Hepatocyte (in vitro differentiated cells): ENCODE measurements at places on chromosomes 5 and 9. TPM values are rescaled to one million over a fixed set of nuclear protein-coding genes. Genes with fewer than 3 reads are reported as not detected.
A peak's percentile ranks its signal among the peaks of the same experiment; 100 is the strongest.

- H3K4me3 ChIP-seq = no peak overlapping the region
- peaks cover 3% of the 10 kb centered on the region for H3K27me3 ChIP-seq
- DNase-seq = no peak
- no peak overlapping the region for H3K27ac ChIP-seq
- no peaks in the 10 kb centered on the region for H3K4me1 ChIP-seq
- H3K36me3 ChIP-seq = no peaks in the 10 kb centered on the region
Measured at GRCh38 chr5:88502179-88503040, 233.8 kb upstream of the TMEM161B start.

DNA sequence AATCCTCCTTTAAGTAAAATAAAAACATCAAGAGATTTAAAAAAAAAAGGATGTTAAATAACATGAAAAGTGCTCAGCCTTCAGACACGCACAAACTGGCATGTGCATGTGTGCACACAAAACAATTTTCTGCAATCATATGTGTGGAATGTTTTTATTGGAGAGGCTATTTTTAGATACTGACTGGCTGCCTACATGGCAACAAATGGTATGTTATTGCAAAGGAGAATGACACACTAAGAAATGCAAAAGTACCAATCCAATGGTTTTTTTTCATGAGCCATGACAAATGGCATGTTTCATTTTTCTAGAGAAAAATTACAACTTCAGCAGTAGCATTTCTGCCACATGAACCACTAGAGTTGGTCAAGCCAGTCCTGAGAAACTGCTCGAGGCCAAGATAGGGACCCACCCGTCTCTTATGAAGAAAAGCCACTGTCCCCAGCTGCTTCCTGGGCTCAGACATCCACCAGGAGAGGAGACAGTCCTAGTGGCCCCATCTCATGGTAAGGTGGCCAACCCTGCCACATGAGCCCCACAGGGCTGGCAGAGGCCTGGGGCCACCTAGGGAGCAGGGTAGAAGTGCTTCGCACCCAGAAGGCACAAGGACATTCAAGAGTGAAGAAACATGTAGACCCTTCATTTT, 116.4 kb downstream of the MYO10 start:
- peaks cover 11% of the 10 kb centered on the region for H3K4me1 ChIP-seq
- peak overlapping the region; percentile 72 for H3K27ac ChIP-seq
- H3K27me3 ChIP-seq = no peaks in the 10 kb centered on the region
- H3K36me3 ChIP-seq = no peaks in the 10 kb centered on the region
- DNase-seq = no peak

- no peak for DNase-seq
- H3K4me3 ChIP-seq = no peak overlapping the region
- no peaks in the 10 kb centered on the region for H3K27me3 ChIP-seq
- H3K27ac ChIP-seq = no peak overlapping the region
- H3K36me3 ChIP-seq = no peaks in the 10 kb centered on the region
Measured at GRCh38 chr5:57906671-57907070, 424.1 kb upstream of the ACTBL2 start.

DNA sequence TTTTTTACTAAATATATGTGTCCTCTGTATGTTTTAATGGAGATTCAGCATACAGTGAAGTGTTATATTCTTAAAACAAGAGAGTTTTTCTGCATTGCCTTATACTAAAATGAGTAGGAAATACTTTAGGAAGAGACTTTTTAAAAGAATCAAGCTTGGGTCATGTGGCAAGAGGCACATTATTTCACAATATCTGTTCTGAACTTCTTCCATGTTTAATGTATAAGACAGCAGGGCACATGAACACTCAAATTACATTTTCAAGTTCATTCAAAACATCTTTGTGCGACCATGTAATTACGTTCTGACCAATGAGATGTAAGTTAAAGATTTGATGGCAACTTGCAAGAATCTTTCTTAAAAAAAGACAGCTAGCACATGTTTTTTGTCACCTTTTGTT, 1055.9 kb downstream of the NR2F1-AS1 start:
- no peak for DNase-seq
- no peaks in the 10 kb centered on the region for H3K4me1 ChIP-seq
- no peaks in the 10 kb centered on the region for H3K36me3 ChIP-seq
- no peaks in the 10 kb centered on the region for H3K27me3 ChIP-seq

DNA sequence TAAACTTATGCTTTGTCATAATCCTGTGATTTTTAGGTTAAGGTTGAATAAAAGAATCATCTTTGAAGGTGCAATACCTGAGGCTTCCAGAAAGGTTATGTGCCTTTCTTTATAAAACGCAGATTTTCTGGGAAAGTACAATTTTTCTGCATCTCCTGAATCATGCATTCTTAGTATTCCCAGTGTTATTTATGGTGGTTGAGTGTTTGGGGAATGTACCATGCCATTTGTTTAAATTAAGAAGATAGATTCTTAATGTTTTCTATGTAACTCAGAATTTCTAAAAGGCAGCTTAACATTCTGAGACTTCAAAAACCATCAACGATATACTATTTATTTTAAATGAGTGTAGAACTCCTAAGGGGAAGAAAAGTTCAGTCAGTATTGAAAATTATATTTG, 108.1 kb upstream of the FBN2 start:
- no peak for DNase-seq
- H3K36me3 ChIP-seq = no peaks in the 10 kb centered on the region
- H3K4me3 ChIP-seq = no peak overlapping the region

DNA sequence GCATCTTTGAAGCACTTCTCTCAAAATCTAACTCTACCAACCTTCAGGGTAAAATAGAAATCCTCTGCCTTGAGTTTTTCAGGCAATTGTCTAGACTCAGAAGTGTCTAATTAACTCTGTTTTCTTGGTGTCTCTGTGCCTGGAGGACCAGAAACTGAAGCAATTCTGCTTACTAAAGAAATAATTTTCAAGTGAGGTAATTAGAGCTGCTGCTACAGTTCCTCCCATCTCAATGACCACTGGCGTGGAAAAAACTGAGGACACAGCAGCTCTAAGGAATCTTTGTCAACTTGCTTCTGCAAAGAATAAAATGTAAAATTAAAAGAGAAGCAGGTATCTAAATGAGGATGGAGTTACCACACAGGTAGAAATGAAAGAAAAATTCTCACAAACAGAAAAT, 785.0 kb downstream of the PRELID2 start:
- no peaks in the 10 kb centered on the region for H3K4me1 ChIP-seq
- H3K27ac ChIP-seq = no peak overlapping the region
- no peaks in the 10 kb centered on the region for H3K27me3 ChIP-seq
- no peak overlapping the region for H3K4me3 ChIP-seq
- no peak for DNase-seq

DNA sequence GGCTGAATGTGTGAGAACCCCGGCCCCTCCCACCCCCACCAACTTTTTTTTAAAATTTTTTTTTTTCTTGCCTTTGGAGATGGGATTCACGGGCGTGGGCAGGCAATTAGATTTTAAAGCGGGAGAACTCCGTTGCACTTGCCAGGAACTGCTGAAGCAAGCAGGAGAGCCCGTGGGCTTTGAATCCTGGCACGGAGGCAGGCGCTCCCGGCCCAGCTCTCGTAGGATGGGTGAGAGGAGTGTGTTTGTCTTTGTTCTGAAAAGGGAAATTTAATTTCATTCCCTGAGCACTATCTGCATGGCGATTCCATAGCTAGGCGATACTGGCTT, 54.3 kb upstream of the BOD1 start:
- no peaks in the 10 kb centered on the region for H3K36me3 ChIP-seq
- DNase-seq = no peak
- H3K4me1 ChIP-seq = peaks cover 21% of the 10 kb centered on the region
- no peak overlapping the region for H3K4me3 ChIP-seq

GRCh38 chr9:18023332-18023731, 444.5 kb downstream of the SH3GL2 start:
- no peaks in the 10 kb centered on the region for H3K36me3 ChIP-seq
- no peak for DNase-seq
- no peak overlapping the region for H3K27ac ChIP-seq
- no peaks in the 10 kb centered on the region for H3K4me1 ChIP-seq
- no peak overlapping the region for H3K4me3 ChIP-seq
- no peaks in the 10 kb centered on the region for H3K27me3 ChIP-seq

DNA sequence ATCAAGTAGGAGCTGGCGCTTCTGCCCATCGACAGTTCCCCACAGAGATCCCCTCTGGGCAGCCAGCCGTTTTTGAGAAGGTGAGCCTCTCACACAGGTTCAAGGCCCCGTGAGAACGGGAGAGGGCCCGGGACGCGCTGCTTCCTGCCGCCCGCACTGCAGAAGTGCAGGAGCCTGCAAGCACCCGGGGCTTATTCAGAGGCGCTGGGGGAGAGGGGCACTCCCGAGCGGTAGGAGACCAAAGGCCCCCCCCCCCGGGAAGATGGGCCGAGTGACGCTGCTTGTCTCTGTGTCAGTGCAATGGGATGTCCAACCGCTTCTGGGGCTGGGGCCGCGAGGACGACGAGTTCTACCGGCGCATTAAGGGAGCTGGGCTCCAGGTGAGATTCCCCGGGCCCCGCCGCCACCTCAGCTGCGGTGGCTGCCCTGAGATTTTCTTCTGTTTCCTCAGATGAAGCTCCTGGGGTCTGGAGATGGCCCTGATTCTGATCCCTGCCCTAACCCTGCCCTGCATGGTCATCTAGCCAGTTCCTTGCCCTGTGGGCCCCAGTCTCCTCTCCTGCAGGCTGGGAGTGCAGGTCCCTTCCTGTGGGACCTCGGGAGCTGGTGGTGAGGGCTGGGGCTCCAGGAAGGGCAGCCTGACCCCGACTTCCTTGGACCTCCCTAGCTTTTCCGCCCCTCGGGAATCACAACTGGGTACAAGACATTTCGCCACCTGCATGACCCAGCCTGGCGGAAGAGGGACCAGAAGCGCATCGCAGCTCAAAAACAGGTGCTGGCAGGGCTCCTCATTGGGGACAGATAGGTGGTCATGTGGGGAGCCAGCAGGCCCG, 8.5 kb downstream of the B4GALT7 start:
- H3K27me3 ChIP-seq = no peaks in the 10 kb centered on the region
- DNase-seq = no peak
- H3K4me1 ChIP-seq = no peaks in the 10 kb centered on the region
- H3K4me3 ChIP-seq = no peak overlapping the region

GRCh38 chr9:83699615-83700014, 8.1 kb downstream of the UBQLN1 start:
- no peak overlapping the region for H3K27ac ChIP-seq
- no peak overlapping the region for H3K4me3 ChIP-seq

DNA sequence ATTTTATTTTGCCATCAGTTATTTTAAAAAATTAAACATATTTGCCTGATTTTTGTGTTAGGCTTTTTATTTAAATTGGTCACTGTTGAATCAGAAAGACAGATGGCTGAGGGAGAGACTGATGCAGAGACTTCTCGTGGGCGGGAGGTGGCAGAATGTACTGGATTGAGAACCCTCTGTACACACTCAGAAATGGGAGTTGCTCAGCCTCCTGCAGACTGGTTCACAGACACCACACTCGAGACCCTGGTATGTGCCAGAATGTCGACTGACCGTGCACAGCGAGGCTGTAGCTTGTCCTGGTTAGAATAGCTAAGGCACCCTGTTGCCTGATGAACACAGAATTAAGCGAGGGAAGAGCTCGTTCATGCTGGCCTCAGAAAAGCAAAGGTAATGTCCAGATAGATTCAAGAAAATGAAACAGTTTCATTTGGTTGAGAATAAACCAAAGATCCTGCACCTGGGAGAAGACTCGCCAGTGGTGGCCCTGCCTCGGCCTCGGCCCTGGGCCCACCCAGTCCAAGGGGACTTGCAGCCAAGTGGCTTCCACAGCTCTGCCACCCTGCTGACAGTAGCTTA, 71.3 kb upstream of the OTULINL start:
- no peaks in the 10 kb centered on the region for H3K4me1 ChIP-seq
- no peak overlapping the region for H3K4me3 ChIP-seq
- H3K36me3 ChIP-seq = no peaks in the 10 kb centered on the region

DNA sequence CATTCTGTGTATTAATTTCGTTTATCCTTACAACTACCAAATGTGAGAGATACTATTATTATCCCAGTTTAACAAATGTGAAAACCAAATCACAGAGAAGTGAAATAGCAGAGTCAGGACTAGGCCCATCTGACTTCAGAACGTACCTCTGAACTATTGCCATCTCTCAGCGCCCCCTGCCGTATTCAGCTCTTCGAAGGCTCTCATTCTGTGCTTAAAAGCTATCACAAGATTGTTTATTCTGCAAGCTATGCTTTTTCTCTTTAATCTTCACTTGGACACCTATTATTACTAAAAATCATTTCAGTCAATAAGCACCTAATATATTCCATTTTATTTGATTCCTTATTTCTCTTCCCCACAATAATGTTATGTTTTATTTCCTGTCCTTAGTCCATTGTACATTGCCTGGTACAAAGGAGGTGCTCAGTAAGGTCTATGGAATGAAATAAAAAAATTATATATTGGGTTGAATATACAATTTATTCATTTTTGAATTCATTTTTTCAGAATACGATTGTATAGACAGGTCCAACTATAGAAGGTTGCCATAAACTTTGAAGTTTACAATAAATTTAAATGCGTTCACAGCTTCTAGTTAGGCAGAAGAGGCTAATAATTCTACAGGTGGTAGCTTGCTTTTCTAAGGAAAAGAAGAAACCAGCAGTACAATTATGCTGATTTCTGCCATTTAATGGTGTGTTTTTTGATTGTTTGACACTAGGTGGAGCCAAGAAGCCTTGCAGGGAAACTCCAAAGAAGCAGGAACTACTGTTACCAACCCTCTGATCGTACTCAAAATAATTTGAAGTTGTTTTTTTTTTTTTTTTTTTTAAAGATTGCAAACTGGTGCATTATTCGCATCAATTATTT, 202.2 kb upstream of the DMRTA1 start:
- no peak overlapping the region for H3K4me3 ChIP-seq
- no peak overlapping the region for H3K27ac ChIP-seq
- DNase-seq = peak; percentile 70
- H3K4me1 ChIP-seq = no peaks in the 10 kb centered on the region

- H3K4me1 ChIP-seq = peaks cover 33% of the 10 kb centered on the region
- no peaks in the 10 kb centered on the region for H3K36me3 ChIP-seq
- no peak for DNase-seq
Measured at GRCh38 chr9:93465855-93466254, 12.5 kb upstream of the FAM120AOS start.

GRCh38 chr9:98912450-98912849, 31.3 kb upstream of the COL15A1 start:
- no peak overlapping the region for H3K27ac ChIP-seq
- no peaks in the 10 kb centered on the region for H3K27me3 ChIP-seq
- H3K36me3 ChIP-seq = no peaks in the 10 kb centered on the region
- H3K4me3 ChIP-seq = no peak overlapping the region
- DNase-seq = no peak

GRCh38 chr9:40913928-40914673, 214.4 kb downstream of the FOXD4L6 start:
- no peak overlapping the region for H3K4me3 ChIP-seq
- no peak overlapping the region for H3K27ac ChIP-seq
- no peak for DNase-seq
- H3K36me3 ChIP-seq = no peaks in the 10 kb centered on the region
- H3K27me3 ChIP-seq = no peaks in the 10 kb centered on the region
- no peaks in the 10 kb centered on the region for H3K4me1 ChIP-seq

TIFAB gene
- not detected in 2 replicates for total RNA-seq

CCDC192 gene
- total RNA-seq = not detected in 2 replicates

WDR31 gene
- 1.4 and 3.7 TPM in 2 replicates for total RNA-seq

SOWAHA gene
- 11.4 and 14.4 TPM in 2 replicates for total RNA-seq

ANKRD34B gene
- total RNA-seq = not detected in 2 replicates

LCN1 gene
- not detected in 2 replicates for total RNA-seq

PRRX2 gene
- total RNA-seq = 5.7 and 9.7 TPM in 2 replicates
